ENCODE measurements at places on chromosomes 13 and 19.

- DNase-seq, result peak; percentile 92
Observed at GRCh38 chr19:39406656-39407409, at the start of gene ZFP36. Gene ZFP36, plus strand, starts transcription at chr19:39406847. Its CDS starts 58 bp downstream, at chr19:39406905.

DNA sequence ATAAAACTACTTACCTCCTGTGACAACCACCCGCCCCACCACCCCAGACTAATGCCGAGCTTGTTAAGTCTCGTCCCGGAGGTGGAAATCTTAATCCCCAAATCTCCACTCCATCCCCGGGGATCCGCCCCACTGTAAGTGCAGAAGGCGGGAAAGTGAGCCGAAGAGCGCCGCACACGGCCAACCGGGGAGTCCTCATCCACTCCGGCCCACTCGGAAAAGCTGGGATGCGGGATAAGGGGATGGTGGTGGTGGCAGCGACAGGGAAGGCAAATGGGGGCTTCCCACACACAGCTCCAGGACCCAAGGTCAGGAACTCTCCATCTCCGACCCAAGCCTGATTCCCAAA, 621 bp downstream of the FBL start:
- DNase-seq, result peak; percentile 57

- DNase-seq, result no peak
Observed at GRCh38 chr13:99662678-99663077, 161.4 kb downstream of the TM9SF2 start.

- DNase-seq, result peak; percentile 45
Observed at GRCh38 chr19:3095441-3096191, 1.5 kb downstream of the GNA11 start.

DNA sequence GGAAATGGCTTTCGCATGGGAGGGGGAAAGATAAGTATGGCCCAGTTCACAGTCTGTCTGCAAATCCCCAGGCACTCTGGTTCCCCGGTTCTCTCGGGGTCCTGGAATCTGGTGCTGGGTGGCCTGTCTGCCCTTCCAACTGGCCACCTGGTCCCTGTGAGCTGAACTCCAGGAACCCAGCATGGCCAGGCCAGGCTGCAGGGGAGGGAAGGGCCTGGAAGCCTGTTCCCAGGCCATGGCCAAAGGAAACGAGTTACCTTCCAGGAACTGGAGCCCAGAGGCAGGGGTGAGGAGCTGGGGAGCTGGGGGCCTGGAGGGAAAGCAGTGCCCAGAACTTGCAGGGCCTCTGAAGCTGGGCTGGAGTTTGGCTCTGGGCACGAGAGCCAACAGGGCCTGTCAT, 19.1 kb upstream of the PNMA8C start:
- DNase-seq, result no peak

GRCh38 chr13:66837246-66837645, 392.9 kb downstream of the PCDH9 start:
- DNase-seq, result no peak

DNA sequence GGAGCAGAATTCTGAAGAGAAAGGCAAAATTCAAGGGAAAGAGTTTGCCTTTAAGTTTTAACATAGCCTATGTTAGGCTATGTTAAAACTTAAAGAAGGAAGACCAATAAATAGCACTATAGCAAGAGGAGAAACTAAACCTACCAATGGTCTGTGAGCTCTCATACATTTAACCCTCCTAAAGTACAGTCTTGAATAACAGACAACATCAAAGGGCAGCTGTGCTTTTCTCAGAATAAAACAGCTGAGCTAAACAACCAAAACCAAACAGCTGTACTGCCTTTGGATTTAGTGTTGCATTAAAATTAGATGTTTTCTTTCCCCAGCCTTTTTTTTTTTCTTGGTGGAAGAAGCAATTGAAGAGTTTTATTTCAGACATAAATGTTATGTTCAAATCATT, 34.0 kb downstream of the KLF5 start:
- DNase-seq, result no peak

DNA sequence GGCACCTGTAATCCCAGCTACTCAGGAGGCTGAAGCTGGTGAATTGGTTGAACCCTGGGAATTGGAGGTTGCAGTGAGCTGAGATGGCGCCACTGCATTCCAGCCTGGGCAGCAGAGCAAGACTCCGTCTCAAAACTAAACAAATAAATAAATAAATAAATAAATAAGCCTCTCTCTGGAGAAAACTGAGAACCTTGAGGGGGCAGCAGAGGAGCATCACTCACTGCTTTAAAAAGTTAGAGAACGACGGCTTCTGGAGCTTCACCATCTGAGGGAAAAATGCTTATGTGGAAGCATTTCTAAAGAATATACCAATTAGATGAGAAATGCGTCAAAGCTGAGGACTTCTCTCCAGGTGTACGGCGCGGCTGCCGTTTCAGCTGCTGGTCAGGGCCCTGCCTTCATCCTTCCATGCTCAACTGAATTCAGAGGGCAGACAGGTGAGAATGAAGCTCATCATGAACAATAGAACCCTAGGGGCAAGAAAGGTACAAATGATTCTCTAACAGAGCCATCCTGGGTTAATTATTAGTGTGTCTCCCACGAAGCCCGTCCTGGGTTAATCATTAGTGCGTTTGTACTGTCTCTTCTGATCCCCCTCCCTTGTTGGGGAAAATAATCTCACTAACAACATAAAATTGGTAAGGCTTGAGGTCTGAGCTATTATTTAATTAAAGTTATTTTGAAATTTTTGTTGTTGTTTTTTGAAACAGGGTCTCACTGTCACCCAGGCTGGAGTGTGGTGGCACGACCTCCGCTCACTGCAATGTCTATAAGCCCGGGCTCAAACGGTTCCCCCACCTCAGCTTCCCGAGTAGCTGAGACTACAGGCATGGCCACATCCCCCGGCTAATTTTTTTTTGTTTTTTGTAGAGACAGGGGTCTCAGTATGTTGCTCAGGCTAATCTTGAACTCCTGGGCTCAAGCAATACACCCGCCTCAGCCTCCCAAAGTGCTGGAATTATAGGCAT, 80.1 kb downstream of the IPO5 start:
- peak; percentile 53 for DNase-seq

DNA sequence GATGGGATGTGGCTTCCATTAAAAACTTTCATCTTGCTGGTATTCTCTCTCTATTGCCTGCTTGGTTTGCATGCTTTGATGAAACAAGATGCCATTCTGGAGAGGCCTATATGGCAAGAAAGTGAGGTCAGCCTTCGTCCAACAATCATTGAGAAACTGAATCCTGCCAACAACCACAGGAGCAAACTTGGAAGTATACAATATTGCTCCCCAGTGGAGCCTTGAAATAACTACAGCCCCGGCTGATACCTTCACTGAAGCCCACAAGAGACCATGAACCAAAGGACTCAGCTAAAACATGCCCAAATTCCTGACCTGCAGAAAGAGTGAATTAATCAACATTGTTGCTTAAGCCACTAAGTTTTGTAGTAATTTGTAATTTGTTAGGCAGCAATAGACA, 82.5 kb upstream of the FGF14 start:
- peak; percentile 56 for DNase-seq

- DNase-seq, result no peak
Observed at GRCh38 chr13:99507551-99507950, 6.3 kb downstream of the TM9SF2 start.

DNA sequence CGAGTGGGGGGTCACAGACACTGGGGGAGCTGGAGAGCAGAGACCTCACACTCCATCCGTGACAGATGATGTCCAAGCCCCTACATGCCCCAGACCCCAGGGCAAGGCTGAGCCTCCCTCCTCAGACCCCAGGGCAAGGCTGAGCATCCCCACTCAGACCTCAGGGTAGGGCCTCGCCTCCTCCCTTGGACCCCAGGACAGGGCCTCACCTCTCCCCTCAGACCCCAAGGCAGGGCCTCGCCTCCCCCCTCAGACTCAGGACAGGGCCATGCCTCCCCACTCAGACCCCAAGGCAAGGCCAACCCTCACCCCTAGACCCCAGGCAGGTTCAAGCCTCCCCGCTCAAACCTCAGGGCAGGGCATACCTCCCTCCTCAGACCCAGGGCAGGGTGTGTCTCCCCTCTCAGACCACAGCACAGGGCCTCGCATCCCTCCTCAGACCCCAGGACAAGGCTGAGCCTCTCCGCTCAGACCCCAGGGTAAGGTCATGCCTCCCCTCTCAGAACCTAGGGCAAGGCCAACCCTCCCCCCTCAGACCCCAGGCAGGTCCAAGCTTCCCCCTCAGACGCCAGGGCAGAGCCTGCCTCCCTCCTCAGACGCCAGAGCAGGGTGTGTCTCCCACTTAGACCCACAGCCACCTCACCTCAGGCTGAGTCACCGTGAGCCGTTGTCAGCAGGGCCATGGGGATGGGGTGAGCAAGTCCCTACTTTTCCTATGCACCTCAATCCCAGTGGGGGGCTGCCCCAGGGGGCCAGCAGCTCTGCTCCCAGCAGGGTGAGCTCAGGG, 1.7 kb upstream of the S1PR4 start:
- peak; percentile 86 for DNase-seq

GRCh38 chr19:30692879-30693503, 320.8 kb downstream of the ZNF536 start:
- no peak for DNase-seq

DNA sequence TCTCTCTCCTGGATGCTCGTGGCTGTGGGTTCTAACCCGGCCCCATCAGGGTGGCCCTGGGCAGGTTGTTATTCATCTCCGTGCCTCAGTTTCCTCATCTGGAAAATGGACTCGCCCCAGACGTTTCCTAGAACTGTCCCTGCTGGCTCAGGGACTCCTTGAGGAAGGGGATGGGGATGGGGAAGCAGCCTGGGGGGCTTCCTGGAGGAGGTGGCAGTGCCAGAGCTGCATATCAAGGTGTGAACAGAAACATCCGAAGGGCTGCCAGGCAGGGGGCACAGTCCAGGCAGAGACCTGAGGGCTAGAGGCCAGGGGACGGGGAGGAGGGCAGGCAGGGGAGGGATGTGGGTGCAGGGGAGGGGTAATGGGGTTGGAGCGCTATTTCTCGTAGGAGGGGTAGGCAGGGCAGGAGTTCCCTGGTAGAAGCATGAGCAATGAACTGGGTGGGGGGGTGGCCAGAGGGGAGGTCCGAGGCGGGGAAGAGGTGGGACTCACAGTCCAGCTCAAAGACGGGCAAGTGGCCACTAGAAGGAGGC, 3.6 kb upstream of the ELANE start:
- no peak for DNase-seq

GRCh38 chr19:525029-525428, 6.5 kb upstream of the CDC34 start:
- DNase-seq, result no peak

GRCh38 chr19:51544038-51544437, 12.6 kb upstream of the SIGLEC6 start:
- DNase-seq, result no peak

DNA sequence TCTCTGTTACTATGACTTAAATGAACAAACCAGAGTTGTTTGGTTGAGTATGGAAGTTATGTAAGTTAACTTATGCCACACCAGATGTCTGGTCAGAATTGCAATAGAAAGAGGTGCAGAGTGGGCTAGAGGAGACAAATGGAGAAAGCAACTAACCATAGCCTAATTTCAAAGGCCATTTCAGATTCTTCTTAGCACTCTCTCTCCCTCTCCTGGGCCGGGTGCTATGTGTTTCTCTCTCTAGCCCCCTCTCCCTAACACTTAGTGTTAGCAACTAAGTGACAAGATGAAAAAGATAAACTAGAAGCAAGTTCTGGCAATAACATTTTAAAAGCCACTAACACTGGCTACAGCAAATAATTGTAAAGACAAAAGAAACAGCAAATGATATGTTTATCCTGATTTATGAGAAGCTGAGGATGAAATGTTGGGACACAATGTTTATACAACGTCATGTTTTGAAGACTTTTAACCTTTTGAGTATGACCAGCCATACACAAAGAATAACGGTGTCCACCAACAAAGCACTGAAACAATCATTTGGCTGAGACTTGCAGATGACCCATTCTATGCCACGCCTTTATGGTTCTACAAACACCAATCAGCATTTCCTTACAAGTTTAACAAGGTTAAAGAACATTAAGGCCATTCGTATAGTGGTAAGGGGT, 18.6 kb downstream of the SERPINE3 start:
- DNase-seq, result no peak

DNA sequence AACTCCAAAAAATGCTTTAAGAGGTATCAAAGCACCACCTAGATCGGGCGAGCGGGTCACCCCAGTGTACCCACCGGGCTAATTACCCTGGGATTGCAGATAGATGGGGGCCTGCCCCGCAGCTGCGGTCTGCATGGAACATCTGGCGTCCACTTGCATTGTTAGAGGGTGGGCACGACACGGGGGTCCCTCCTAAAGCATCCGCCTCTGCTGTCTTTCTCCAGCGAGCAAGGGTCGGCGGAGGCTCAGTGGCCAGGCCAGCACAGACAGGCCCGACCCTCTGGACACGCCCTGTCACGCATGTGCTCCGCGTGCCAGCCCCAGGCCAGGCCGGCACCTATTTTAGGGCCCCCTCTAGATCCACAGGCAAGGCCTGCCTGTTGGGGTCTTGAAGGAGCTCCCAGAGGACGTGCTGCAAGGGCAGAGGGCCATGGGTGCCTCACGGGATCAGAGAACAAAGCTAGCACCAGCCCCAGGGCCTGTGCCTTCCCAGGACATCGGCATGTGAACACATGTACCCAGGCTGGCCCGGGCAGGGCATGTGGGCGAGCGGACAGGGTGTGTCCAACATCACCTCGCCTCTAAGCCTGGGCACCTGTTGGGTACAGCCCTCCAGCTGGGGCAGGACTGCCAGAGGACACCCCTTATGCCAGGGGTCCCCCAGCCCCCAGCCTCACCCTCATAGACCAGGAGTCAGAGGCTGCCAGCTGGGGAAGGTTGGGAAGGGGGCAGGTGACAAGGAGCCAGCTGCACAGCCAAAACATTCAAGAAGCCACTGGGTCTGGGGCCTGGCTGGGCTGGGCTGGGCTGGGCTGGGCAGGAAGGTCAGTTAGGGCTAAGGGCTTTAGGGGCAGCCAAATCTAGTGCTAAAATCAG, 35.6 kb upstream of the NANOS3 start:
- DNase-seq, result peak; percentile 66

DNA sequence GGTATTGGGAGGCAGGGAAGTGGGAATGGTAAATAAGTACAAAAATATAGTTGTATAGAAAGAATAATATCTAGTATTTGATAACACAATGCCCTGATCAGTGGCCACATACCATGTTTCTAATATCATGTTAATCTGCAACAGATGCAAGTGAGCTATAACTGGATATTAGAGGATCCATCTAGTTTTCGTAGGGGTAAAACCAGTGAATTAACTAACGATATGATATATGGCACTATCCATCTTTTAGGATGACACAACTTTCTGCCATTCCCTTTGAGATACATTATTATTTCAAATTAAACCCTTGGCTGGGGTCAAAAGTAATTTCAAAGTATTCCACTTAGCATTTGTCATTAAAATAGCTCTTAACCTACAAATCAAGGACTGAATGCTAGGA, 1686.2 kb downstream of the SLITRK1 start:
- DNase-seq, result no peak

- DNase-seq, result no peak
Observed at GRCh38 chr19:14473978-14474578, 1.1 kb downstream of the PTGER1 start.

GRCh38 chr19:5984600-5984999, 6.7 kb upstream of the RANBP3 start:
- DNase-seq, result peak; percentile 55

DNA sequence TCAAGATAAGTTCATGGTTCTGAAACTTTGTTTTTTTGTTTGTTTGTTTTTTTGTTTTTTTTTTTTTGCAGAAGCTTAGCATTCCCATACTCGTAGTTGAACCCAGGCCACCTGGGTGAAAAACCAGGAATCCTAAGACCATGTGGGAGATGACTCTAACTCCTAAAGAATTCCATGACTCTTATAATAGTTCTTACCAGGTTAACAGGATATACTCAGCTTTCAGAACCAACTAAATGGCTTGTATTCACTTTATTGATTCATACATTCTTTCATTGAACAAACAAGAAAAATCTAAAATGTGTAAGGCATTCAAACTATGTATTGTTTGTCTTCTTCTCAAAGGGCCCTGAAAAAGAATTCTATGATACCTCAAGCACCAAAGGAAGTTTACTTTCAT, 40.5 kb upstream of the KLF5 start:
- no peak for DNase-seq

- DNase-seq, result no peak
Observed at GRCh38 chr13:99129050-99129449, 71.6 kb upstream of the UBAC2 start.
